Thoracic aorta endothelial cell (primary cell): ENCODE measurements at places on chromosomes 4 and X. TPM values are rescaled to one million over a fixed set of nuclear protein-coding genes. Genes with fewer than 3 reads are reported as not detected.

Gene UGT2B11
- total RNA-seq: not detected in 2 replicates

Gene SPATA4
- under 0.01 and 0.22 TPM in 2 replicates for total RNA-seq

Gene METTL14
- 28.6 and 30.5 TPM in 2 replicates for total RNA-seq

Gene TBC1D25
- 7.2 and 7.8 TPM in 2 replicates for total RNA-seq

Gene WAS
- total RNA-seq: 0.07 TPM in 1 of 2 replicates, not detected in the other
